ENCODE measurements at places on chromosomes 1 and 21. TPM values are rescaled to one million over a fixed set of nuclear protein-coding genes. Genes with fewer than 3 reads are reported as not detected.
A peak's percentile ranks its signal among the peaks of the same experiment; 100 is the strongest.

- DNase-seq = no peak
- peaks cover 6% of the 10 kb centered on the region for H3K27me3 ChIP-seq
- no peaks in the 10 kb centered on the region for H3K4me1 ChIP-seq
- no peak overlapping the region for H3K27ac ChIP-seq
- no peaks in the 10 kb centered on the region for H3K36me3 ChIP-seq
These were observed 7.8 kb upstream of the ANKRD35 start for GRCh38 chr1:145893306-145894055.

The TMEM82 gene
- total RNA-seq = not detected

The ACTA1 gene
- total RNA-seq = 0.20 TPM

- H3K4me3 ChIP-seq = no peak overlapping the region
- H3K36me3 ChIP-seq = no peaks in the 10 kb centered on the region
- H3K4me1 ChIP-seq = no peaks in the 10 kb centered on the region
These were observed 86.5 kb upstream of the KCNJ15 start for GRCh38 chr21:38170283-38170682.

GRCh38 chr1:210758761-210759160, 375.2 kb downstream of the KCNH1 start:
- H3K36me3 ChIP-seq = no peaks in the 10 kb centered on the region
- H3K4me1 ChIP-seq = no peaks in the 10 kb centered on the region
- DNase-seq = no peak

DNA sequence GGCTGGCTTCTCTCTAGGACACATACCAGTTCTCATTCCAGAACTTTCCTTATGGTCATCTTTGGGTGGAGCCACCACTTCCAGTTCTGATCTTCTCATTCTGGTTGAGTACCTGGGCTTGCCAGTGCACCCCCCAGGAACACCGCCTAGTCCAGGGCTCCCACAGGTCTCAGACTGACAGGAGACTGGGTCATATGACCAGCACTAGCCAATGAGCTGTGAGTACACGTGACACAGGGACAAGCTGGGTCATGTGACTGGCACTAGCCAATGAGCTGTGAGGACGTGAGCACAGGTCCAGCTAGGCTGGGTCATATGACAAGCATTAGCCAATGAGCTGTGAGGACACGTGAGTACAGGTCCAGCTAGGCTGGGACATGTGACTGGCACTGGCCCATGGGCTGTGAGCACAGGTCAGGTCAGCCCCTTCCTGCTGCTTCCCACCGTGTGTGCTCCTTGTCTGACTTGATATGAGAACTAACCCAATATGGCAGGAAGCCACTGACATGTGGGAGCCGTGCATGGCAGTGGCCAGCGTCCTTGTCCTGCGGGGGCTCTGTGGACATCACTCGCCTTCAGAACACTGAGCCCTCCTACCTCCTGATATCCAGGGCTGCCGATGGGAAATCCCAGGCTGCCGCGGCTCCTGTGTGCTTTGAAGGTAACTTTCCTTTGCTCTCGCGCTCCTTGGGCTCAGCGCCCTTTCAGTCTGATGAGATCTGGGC, 22.7 kb downstream of the KRTAP10-1 start:
- peaks cover 4% of the 10 kb centered on the region for H3K4me1 ChIP-seq
- peak overlapping the region; percentile 43 for H3K4me3 ChIP-seq
- no peaks in the 10 kb centered on the region for H3K27me3 ChIP-seq
- H3K27ac ChIP-seq = no peak overlapping the region

- H3K4me3 ChIP-seq = peak overlapping the region; percentile 76
- peak overlapping the region; percentile 32 for H3K27ac ChIP-seq
- peaks cover 58% of the 10 kb centered on the region for H3K27me3 ChIP-seq
These were observed 954 bp downstream of the MARK1 start for GRCh38 chr1:220528679-220529501.

GRCh38 chr1:84145068-84145467, 997 bp downstream of the PRKACB start:
- peaks cover 44% of the 10 kb centered on the region for H3K4me1 ChIP-seq
- H3K27me3 ChIP-seq = no peaks in the 10 kb centered on the region
- peak overlapping the region; percentile 96 for H3K4me3 ChIP-seq
- peak overlapping the region; percentile 99 for H3K27ac ChIP-seq
- no peaks in the 10 kb centered on the region for H3K36me3 ChIP-seq

The RGS13 gene
- not detected for total RNA-seq

GRCh38 chr1:45870500-45870899, 67.1 kb downstream of the MAST2 start:
- no peak overlapping the region for H3K4me3 ChIP-seq
- H3K27me3 ChIP-seq = no peaks in the 10 kb centered on the region
- H3K4me1 ChIP-seq = peaks cover 9% of the 10 kb centered on the region
- no peak for DNase-seq
- H3K36me3 ChIP-seq = no peaks in the 10 kb centered on the region

The ANKRD45 gene
- not detected for total RNA-seq

- H3K27me3 ChIP-seq = peaks cover 2% of the 10 kb centered on the region
- no peak overlapping the region for H3K4me3 ChIP-seq
- no peak for DNase-seq
- no peak overlapping the region for H3K27ac ChIP-seq
- H3K36me3 ChIP-seq = no peaks in the 10 kb centered on the region
These were observed 290.4 kb upstream of the PLXNA2 start for GRCh38 chr1:208534599-208534897.

DNA sequence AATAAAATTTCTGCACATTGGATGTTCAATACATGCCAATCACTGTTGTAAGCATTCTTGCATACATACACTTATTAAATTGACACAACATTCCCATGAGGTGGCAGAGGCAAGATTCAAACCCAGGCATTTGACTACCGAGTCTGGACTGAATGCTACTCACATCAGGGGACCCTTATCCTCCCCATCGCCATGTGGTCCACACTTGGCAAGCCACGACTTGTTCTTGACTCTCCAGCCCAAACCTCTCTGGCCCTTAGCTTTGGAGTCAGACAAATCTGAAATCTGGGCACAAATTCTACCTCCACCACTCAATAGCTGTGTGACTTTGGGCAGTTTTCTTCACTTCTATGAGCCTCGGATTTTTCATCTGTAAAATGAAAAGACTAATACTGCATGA, 57.1 kb downstream of the NMNAT2 start:
- H3K4me1 ChIP-seq = no peaks in the 10 kb centered on the region
- H3K4me3 ChIP-seq = no peak overlapping the region
- no peak overlapping the region for H3K27ac ChIP-seq
- no peak for DNase-seq
- H3K36me3 ChIP-seq = no peaks in the 10 kb centered on the region
- peaks cover 7% of the 10 kb centered on the region for H3K27me3 ChIP-seq

The DOCK7 gene
- total RNA-seq = 13.6 TPM

- no peak overlapping the region for H3K4me3 ChIP-seq
- no peak for DNase-seq
- no peaks in the 10 kb centered on the region for H3K36me3 ChIP-seq
- no peaks in the 10 kb centered on the region for H3K4me1 ChIP-seq
- H3K27me3 ChIP-seq = peaks cover 36% of the 10 kb centered on the region
These were observed 622 bp upstream of the TMPRSS2 start for GRCh38 chr21:41508415-41509144.

DNA sequence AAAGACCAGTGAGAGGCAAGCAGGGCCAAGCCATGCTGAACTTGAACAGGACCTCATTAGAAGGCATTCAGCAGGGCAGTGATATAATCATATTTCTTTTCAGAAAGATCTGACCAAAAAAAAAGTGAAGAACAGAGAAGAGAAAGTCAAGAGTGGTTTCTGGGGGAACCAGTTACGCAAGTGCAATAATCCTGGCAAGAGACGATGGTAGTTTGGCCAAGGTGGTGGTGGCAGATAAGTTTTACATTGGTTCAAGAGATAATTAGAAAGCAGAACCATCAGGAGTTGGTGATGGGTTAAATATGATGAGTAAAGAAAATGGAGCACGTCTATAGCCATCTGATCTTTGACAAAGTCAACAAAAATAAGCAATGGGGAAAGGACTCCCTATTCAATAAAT, 54.3 kb downstream of the ZSWIM5 start:
- no peaks in the 10 kb centered on the region for H3K36me3 ChIP-seq
- peaks cover 5% of the 10 kb centered on the region for H3K27me3 ChIP-seq
- H3K4me3 ChIP-seq = no peak overlapping the region
- DNase-seq = no peak
- H3K4me1 ChIP-seq = no peaks in the 10 kb centered on the region
- H3K27ac ChIP-seq = no peak overlapping the region

GRCh38 chr1:115463347-115463746, 125.3 kb upstream of the NGF start:
- no peak overlapping the region for H3K4me3 ChIP-seq
- peaks cover 2% of the 10 kb centered on the region for H3K27me3 ChIP-seq
- no peaks in the 10 kb centered on the region for H3K36me3 ChIP-seq
- H3K27ac ChIP-seq = no peak overlapping the region

- peak overlapping the region; percentile 38 for H3K27ac ChIP-seq
- peaks cover 3% of the 10 kb centered on the region for H3K27me3 ChIP-seq
- no peak for DNase-seq
- H3K4me3 ChIP-seq = no peak overlapping the region
- peaks cover 86% of the 10 kb centered on the region for H3K4me1 ChIP-seq
- peaks cover 8% of the 10 kb centered on the region for H3K36me3 ChIP-seq
These were observed 239.1 kb upstream of the IRF2BP2 start for GRCh38 chr1:234848972-234849649.

DNA sequence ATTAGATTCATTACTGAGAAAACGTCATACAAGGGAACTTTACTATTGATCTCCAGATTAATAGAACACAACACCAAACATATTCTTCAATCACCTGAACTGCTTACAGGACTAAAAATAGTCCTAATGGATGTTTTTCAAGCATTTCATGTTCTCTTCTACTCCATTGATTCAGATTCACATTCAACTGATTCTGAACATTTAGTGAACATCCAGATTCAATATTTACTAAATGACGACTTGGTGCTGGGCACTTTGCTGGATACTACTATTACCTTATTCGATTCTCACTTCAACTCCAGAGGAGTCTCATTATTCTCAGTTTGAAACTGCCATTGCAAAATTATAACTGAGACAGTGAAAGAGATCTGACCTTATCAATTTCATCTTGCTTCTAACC, 18.8 kb upstream of the SUCO start:
- no peak overlapping the region for H3K4me3 ChIP-seq
- no peak for DNase-seq

GRCh38 chr1:237070519-237070918, 28.5 kb downstream of the RYR2 start:
- H3K36me3 ChIP-seq = no peaks in the 10 kb centered on the region
- no peaks in the 10 kb centered on the region for H3K27me3 ChIP-seq
- H3K4me3 ChIP-seq = no peak overlapping the region

DNA sequence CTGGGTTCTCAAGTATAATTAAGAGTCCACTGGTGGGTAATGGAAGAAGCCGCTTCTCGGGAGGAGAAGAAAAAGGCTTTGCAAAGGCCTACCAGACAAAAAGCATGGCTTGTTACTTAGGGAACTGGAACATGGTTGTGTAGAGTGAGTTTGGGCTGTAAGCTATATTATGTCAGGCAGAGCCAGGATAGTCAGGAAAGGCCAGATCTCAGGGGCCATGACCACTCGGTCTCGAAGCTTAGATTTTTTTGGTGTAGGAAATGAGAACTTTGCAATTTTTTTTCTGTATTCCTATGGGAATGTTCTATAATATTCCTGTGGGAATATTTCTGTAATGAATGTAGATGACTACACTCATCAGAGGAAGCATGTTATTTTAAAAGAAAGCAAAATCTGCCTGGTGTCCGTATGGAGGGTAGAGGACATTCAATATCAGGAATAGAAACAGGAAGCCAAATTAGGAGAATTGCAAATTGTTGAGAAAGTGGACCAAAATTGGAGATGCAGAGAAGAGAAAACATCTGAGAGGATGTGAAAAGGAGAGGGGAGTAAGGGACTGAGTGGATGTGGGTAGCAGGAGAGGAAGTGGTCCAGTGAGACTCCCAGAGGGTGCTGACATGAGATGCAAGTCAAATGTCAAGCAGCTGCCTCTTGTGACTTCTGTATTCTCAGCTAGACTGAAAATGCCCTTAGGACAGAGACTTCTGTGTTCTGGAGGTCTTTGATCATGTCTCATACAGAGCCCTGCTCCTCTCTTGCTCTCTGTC, 45.2 kb upstream of the HAO2 start:
- no peak overlapping the region for H3K4me3 ChIP-seq
- H3K27me3 ChIP-seq = peaks cover 10% of the 10 kb centered on the region
- H3K27ac ChIP-seq = no peak overlapping the region
- H3K4me1 ChIP-seq = peaks cover 33% of the 10 kb centered on the region
- no peaks in the 10 kb centered on the region for H3K36me3 ChIP-seq
- DNase-seq = no peak

DNA sequence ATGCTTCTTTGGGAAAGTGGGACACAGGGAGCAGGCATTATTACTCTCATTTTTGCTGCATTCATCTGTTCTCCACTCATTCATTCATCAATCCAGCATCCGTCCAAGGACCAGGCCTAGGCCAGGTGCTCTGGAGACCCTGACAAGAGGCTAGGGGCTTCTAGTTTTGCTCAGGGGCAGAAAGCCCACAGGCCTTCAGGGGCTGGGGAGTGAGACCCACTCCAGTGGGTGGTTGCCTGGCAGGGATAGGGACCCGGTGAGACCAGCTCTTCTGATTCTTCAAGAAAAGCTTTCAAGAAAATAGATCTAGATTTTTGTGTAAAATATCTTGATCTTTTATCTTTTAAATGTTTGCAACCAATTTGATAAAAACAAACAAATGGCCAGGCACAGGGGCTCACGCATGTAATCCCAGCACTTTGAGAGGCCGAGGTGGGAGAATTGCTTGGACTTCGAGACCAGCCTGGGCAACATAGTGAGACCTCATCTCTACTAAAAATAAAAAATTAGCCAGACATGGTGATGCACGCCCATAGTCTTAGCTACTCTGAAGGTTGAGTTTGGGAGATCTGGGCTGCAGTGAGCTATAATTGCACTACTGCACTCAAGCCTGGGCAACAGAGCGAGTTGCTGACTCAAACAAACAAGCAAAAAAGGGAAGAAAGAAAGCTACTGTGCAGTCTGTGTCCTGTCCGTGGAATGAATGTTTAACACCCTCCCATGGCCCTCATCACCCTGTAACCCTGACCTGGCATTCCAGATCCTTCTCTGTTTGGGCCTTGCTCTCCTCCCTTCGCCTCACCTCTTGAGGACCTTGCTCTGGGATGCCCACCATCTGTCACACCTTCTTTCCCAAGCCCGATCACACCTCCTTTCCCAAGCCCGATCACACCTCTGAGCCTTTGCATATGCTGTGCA, 17.3 kb upstream of the LRP8 start:
- no peak overlapping the region for H3K4me3 ChIP-seq
- peaks cover 13% of the 10 kb centered on the region for H3K4me1 ChIP-seq
- peaks cover 8% of the 10 kb centered on the region for H3K36me3 ChIP-seq
- DNase-seq = no peak

DNA sequence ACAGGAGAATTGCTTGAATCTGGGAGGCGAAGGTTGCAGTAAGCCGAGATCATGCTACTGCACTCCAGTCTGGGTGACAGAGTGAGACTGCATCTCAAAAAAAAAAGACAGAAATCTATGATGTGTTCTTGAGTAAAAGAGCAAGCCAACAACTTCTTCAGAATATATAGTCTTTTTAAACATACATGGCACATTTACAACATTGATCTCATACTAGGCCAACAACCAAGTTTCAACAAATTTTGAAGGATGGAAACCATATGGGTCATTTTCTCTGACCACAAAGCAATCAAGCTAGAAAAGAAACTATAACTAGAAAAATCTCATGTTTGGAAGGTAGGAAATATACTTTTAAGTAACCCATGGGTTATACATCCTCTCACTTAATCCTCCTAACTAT, 38.3 kb downstream of the PAFAH2 start:
- H3K4me3 ChIP-seq = no peak overlapping the region
- H3K4me1 ChIP-seq = no peaks in the 10 kb centered on the region
- no peaks in the 10 kb centered on the region for H3K27me3 ChIP-seq
- H3K27ac ChIP-seq = no peak overlapping the region
- H3K36me3 ChIP-seq = peaks cover 43% of the 10 kb centered on the region

GRCh38 chr1:4075436-4076225, 175.6 kb upstream of the C1orf174 start:
- H3K4me3 ChIP-seq = no peak overlapping the region
- H3K4me1 ChIP-seq = no peaks in the 10 kb centered on the region
- no peaks in the 10 kb centered on the region for H3K27me3 ChIP-seq
- DNase-seq = no peak

Data from activated T-helper 1 cell treated with anti-CD3 and anti-CD28 coated beads, Interleukin-12 subunit alpha, Interleukin-12 subunit beta, Interleukin-2, Interleukin-4 antibody, amounts not matched to agents 30 ng/mL and 10 ng/mL and 1 ng/mL, durations not matched to agents 14 hours and 24 hours and 36 hours (primary cell).